ENCODE measurements at places on chromosomes 16 and 17. TPM values are rescaled to one million over a fixed set of nuclear protein-coding genes. Genes with fewer than 3 reads are reported as not detected.

- peak; percentile 12 for DNase-seq
Measured at GRCh38 chr16:31409433-31409832, 16.3 kb downstream of the ITGAD start.

The CCDC200 gene
- total RNA-seq = not detected

The EFCAB13 gene
- 0.66 TPM for total RNA-seq

DNA sequence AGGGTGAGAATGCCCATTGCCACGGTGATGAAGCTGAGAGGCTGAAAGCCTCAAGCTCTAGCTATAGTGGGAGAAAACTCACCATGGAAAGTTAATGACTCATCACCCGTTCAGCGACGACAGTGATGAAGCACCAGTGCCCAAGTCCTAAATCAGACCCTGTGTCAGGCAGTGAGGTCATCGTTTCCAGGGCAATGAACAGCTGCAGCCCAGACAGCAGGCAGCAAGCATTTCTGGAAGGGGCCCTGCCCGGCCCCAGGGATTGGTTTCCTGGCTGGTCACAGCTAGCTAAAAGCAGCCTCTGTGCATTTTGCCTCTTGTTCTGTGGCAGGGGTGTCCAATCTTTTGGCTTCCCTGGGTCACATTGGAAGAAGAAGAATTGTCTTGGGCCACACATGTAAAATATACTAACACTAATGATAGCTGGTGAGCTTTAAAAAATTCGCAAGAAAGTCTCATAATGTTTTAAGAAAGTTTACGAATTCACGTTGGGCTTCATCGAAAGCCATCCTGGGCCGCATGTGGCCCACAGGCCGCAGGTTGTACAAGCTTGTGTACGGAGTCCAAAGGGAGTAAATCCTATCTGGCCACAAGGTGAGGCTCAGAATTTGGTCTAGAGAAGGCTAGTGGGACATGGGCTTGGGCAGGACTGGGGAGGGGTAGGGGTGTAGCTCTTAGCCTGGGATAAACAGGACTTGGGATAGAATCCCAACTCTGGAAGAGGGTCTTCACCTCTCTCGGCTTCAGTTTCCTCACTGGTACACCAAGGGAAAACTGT lies 40.6 kb downstream of the MIS12 start:
- DNase-seq = peak; percentile 97

DNA sequence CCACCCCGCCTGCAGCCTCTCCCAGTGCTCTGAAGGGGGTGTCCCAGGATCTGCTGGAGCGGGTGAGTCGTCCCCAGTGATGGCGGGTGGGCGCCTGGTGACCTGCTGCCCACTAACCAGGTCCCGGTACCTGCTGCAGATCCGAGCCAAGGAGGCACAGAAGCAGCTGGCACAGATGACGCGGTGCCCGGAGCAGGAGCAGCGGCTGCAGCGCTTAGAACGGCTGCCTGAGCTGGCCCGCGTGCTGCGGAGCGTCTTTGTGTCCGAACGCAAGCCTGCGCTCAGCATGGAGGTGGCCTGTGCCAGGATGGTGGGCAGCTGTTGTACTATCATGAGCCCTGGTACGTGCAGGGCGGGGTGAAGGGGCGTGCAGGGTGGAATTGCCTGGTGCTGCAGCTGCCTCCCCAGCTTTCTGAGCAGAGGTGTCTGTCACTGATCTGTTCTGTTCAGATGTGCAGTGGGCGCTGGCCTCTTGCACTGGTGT lies 3.6 kb downstream of the CDT1 start:
- no peak for DNase-seq

The GFAP gene
- 0.22 TPM for total RNA-seq

The CIBAR2 gene
- total RNA-seq = not detected

The SMTNL2 gene
- total RNA-seq = 0.18 TPM

The MAFG gene
- 35.8 TPM for total RNA-seq
